Kidney tubule cell (primary cell): ENCODE measurements at places on chromosomes 12 and 14.

DNA sequence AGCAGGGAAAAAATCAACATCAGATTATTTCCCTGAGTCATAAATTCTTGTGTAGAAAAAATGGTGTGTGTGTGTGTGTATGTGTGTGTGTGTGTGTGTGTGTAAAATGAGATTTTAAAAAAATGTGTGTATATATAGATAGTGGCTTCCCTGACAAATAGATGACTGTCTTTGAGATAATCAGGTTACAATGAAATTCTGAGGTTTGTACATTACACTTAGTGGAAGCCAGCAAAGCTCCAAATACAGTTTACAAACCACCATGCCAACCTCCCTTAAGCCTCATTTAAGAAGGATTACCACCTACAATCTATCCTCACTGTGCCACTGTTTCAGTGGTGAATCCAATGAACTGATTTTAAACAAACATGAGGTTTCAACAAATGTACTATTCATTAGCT lies 93.8 kb downstream of the MED13L start:
- no peak for DNase-seq

DNA sequence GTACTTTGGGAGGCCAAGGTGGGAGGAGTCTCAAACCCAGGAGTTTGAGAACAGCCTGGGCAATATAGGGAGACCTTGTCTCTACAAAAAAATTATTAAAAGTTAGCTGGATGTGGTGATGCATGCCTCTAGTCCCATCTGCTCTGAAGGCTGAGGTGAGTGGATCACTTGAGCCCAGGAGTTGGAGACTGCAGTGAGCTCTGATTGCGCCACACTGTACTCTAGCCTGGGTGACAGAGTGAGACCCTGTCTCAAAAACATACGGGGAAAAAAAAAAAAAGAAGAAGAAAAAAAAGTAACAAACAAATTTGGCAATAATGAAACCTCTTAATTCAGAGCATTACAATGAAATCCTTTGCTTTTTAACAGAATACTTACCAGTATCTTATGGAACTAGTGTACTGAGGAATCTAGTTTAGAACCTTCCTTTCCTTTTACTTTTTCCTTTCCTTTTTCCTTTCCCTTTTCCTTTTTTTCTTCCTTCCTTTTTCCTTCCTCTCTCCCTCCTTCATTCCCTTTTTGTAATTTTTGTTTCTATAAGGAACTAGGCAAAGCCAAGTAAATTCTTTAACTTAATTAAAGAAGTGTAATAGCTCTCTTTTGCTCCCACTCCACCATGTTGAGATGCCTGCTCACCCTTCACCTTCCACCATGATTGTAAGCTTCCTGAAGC lies 12.2 kb upstream of the CNOT2 start:
- DNase-seq = no peak

- no peak for DNase-seq
Observed at GRCh38 chr12:124646385-124647230, 79.2 kb upstream of the NCOR2 start.

DNA sequence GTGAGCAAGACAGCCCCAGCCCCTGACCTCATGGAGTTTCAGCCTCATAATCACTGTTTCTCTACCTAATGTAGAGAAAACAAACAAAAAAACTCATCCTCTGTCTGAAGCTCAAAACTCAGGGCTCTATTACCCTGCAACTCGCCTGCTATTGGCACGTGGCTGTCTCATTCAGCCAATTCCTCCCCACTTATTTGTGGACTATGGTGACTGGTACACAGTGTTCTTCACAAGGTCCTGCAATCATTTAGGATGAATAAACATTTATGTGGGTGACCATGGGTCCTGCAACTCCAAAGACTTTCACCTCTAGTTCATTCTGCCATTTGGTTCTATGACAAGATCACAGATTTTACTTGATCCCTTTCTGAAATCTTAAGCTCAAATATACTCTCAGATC lies 4.7 kb downstream of the PPP2R3C start:
- no peak for DNase-seq

DNA sequence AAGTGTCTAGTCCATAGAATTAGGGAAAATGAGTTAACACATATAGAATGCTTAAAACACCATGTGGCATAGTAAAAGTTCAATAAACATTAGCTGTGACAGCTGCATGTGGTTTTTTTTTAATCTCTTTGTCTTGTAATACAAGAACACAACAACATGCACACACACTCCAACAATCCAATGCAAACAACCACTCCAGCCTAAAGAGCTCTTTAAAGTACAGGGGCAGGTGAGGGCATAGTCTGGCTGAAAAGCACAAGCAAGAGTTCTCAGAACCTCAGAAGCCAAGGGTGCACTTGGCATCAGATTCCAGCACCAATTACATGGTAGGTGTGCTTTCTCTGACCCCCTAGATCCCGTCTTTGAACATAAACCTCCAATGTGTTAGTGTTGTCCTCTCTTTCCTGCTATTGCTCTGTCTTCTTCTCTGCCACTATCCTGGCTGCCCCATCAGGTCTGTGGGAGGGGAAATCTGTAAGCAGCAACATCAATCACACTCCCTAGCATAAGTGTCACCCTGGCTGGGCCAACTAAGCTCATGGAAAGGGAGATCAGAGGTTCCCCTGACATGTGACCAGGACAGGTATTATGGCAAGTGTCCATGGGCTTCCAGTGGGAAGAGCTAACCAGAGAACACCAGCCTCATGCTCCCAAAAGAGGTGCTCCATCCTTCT lies 91.0 kb downstream of the SLC8A3 start:
- DNase-seq = no peak

DNA sequence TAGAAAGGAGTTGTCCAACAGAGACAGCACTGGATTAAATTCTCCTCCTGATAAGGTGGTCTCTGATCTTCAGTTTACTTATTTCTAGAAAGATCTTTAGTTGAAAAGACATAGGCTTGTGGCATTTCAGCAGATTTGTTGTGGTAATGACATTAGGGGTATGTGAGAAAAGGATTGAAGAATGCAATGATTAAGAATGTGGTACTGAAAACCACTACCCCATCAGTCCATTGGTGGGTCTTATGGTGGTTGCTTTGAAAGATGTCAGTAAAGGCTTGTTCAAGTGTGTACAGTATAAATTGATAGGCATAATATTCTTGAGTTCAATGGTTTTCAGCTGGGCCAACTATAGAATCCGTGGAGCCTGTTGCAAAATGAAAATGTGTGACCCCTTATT lies 10.8 kb downstream of the PPFIBP1 start:
- no peak for DNase-seq

DNA sequence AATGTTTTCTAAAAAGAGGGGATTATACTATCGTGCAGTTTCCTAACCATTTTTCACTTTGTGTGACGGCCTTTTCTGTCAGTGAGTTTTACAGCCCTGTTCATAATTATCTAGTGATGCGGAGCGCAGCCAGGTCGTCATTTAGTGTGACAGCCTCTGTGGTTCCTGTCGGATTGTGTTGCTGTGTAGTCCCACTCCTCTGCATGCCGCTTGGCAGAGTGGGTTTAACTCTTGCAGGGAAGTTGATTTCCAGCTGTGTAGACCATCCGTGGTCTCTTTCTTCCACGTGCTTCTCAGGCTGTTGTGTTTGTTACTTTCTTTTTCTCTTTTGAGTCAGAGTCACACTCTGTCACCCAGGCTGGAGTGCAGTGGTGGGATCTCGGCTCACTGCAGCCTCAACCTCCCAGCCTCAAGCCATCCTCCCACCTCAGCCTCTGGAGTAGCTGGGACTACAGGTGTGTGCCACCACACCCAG lies 8.6 kb downstream of the RAN start:
- DNase-seq = no peak

GRCh38 chr14:75010472-75011093 lies 7.9 kb downstream of the EIF2B2 start:
- no peak for DNase-seq

GRCh38 chr14:33755358-33755757 lies 195.5 kb downstream of the EGLN3 start:
- no peak for DNase-seq

DNA sequence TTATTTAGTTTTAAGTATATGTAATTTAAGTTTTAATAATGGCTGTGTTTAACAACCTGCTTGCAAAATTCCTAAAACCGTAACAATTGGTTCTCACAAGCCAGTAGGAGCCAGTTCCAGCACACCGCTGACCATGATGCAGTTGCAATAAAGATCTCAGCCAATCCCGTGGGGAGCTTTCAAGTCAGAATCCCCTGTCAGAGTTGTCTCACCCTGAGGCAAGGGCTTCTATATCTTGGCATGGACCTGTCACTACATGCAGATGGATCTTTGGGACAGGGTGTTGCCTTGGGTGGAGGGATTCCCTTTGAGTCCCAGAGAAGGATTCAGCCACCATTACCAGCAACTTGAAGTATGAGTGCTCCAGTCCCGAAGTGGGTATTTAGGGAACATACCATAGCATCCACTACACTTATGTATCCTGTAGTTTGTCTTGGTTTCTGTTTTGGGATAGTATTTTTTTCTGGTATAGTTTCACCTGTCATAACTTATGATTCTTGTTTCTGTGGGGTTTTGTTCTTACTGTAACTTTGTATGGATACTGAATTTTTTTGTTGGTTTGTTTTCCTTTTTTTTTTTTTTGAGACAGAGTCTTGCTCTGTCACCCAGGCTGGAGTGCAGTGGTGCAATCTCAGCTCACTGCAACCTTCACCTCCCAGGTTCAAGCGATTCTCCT lies 30.1 kb upstream of the LIMA1 start:
- DNase-seq = no peak

DNA sequence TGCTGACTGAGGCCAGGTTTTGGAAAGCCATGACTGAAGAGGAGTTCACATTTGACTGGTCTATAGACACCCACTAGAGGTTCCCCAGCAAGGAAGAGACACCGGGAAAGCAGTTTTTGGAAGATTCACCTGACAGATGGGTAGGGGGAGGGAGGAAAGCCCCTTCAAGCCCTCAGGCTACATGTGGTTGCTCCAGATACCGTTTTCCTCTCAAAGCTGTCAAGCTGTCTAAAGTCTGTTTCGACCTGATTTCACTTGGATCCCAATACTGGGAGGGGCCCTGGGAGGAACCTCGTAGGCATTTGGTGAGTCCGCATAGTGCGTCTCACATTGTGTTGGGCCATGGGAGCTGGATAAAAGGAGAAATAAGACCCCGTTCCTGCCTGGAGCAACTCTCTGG lies 1.7 kb upstream of the LRP1 start:
- no peak for DNase-seq

DNA sequence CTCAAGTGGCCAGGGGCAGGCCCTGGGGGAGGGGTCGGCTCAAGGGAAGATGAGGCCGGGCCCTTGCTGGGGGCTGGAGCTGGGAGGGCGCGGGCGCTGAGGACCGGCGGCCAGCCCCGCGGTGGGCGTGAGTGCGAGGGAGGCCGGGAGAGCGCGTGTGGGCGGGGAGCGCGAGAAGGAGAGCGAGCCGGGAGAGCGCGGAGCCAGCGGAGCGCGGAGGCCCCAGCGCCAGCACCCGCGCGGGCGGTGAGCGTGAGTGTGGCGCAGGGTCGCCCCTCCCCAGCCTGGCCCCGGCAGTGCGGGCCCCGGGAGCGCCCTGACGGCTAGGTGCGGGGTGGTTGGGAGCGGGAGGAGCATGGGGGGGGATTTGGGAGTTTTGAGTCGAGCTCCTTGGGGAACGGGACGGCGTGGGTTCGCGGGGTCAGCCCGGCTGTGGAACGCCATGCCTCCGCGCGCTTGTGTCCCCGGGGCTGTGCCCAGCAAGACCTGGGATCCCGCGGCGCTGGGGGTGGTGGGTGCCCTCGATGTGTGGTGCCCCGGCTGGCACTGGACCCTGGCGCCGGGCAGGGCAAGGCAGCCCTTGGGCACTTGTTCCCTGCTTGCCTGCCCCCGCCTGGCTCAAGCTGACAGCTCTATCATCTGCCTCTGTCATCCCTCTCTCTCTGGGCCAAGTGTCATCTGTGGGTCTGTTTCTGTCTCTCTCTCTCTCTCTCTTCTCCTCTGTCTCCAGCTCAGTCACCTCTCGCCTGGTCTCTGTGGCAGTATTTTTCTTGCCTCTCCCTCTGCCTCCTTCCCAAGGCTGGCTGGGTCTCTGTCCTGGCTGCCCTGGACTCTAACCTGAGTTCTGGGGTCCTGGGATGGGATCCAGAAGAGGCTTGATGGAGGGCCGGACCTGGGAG lies at the start of gene LBHD2:
TSS of gene LBHD2 (plus strand) at position 190 of the 899 bp plus-strand sequence. CDS start 1,803 bp downstream, outside the sequence.
- DNase-seq = no peak

GRCh38 chr12:126384026-126384564 lies 1318.9 kb downstream of the AACS start:
- no peak for DNase-seq

DNA sequence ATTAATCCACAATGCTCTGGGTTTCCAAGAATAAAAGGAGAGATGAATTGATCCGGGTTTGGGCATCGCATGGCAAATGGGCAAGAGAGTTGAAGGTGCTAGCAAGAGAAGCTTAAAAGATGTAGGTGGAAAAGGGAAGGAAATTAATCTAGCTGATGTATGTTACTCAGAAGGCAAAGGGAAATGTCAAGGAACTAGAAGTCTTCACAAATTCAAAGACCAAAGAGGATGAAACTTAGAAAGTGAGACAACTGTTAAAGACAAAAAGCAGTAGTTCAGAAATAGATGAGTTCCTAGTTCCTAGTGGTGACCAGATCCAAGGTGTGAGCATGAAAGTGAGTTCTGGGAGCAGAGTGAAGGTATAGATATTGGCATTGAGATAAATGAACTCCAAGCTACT lies 228.3 kb downstream of the SEC23A start:
- DNase-seq = no peak

DNA sequence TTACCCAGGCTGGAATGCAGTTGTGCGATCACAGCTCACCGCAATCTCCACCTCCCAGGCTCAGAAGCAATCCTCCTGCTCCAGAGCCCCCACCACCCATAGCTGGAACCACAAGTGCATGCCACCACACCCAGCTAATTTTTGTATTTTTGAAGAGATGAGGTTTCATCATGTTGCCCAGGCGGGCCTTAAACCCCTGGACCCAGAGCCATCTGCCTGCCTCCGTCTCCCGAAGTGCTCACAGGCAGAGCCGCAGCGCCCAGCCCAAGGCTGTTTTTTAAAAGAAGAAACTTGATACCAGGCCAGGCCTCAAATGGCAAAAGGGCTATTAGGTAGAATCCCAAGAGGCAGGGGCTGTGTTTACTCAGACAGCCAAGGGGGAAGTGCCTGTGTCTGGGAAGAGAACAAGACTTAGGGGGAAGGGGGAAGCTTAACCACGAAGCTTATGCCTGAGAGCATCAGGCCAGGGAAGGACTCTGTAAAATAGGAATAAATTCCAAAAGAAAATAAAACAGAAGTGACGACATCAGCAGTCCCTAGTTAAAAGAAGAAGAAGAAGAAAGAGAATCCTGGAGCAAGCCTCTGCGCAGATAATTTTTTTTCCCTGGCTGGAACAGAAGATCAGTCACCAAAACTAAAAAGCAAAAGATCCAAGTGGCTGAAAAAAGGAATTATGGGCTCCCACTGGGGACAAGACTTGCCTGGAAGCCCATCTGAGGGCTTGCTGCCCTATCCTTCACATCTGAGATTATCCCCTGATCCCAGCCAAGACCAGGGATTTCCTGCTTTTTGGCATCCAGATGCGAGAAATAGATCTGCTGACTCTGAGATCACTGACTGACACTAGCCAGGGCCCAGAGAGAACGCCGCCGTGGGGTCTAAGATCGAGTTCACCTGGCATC lies 170.5 kb downstream of the NDUFA12 start:
- peak; percentile 29 for DNase-seq

GRCh38 chr14:88590173-88590572 lies 27.3 kb downstream of the ZC3H14 start:
- DNase-seq = no peak
